LHCN-M2 (cell line): ENCODE measurements at places on chromosomes 2 and 18.

- no peak for DNase-seq
Observed at GRCh38 chr18:1499265-1499664, 594.6 kb downstream of the ADCYAP1 start.

GRCh38 chr2:169916623-169917022, 89.4 kb downstream of the UBR3 start:
- no peak for DNase-seq

DNA sequence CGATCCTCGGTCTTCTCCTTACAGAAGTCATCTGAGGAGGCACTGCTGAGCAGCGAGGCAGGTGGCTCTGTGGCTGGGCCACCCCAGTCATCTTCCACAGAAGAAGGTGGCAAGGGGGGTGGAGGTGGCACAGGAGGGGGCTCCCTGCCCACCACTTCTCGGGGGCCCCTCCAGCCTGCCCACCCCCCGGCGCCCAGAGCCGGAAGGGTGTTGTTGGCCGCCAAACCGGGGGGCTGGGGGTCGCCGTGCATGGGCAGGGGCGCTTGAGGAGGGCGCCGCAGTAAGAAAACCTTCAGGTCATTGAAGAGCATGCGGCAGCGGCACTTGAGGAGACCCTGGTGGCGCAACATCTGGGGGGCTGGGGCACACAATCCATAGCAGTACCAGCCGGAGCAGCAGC, 2.5 kb downstream of the MARCHF4 start:
- DNase-seq: no peak

- DNase-seq: peak; percentile 59
Observed at GRCh38 chr2:168136392-168136977, 110.9 kb downstream of the STK39 start.

GRCh38 chr2:136118819-136119716, 1.1 kb upstream of the CXCR4 start:
- DNase-seq: no peak

GRCh38 chr2:53840580-53840979, 19.2 kb downstream of the GPR75 start:
- DNase-seq: no peak

DNA sequence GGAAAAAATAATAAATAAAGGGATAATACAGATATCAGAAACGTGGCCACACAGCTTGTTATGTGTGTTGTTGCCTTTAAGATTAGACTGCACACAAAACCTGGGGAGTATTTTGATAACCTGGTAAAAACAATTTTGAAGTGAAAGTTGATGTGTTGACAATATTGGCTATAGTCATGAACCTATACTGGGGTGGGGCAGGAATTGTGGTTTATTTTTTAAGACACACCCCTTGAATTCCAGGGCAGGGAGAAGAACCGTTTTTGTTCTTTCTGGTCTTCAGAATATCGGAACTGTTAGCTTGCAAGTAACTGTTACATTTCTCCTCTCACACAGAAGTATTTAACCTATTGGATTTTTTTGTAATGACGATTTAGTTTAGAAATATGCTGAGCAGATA, 80.4 kb downstream of the LIMS1 start:
- DNase-seq: no peak

GRCh38 chr2:98568161-98568956, 40.0 kb downstream of the COA5 start:
- DNase-seq: peak; percentile 5

DNA sequence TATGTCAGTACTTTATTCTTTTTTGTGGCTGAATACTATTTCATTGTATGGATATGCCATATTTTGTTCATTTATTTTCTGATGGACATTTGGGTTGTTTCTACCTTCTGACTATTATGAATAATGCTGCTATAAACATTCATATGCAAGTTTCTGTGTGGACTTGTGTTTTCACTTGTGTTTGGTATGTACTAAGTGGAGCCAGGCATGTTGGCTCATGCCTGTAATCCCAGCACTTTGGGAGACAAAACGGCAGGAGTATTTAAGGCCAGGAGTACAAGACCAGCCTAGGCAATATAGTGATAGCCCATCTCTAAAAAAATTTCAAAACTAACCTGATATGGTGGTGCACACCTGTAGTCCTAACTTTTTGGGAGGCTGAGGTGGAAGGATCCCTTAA, 23.3 kb downstream of the MARCHF7 start:
- DNase-seq: no peak

DNA sequence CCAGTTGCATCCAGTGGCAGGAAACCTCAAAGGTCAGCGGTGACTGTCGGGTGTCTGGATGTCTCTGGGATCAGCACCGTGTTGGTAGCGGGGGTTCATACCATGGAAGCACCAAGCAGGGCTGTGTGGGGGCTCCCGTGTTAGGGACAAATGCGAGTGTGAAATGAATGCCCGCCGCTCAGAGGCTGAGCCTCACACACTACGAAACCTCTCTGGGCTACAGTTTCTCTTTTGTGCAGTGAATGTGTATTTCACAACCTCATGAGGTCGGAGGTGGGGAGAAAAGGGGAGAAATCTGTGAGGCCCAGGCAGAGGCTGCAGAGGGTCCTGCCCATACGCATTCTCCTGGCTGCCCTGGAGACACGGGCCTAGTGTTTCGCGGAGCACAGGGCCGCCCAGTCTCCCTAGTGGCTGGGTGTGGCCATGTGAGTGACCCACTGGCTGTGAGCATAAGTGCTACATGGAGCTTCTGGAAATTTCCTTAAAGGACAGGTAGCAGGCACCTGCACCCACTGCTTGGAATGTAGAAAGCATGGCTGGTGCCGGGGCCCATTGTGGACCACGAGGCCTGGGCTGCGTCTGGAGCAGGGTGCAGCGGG, 138.0 kb upstream of the GLI2 start:
- DNase-seq: no peak

- no peak for DNase-seq
Observed at GRCh38 chr2:70964133-70964532, 14.3 kb upstream of the ANKRD53 start.

DNA sequence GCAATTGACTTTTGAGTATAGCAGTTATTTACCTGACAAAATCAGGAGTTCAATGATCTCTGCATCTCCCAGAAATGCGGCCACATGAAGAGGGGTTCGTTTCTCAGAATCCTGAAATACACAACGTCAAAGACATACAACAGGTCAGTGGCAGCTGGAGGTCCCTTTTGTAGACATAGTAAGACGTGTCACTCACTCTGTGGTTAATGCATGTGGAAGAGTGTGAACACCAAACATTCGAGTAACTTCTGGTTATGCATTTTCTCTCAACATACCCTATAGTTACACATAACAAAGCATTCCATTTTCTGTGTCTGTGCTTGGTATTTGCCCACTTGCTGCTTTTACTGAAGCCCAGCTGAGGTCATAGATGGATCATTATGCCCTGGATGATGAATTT, 163.6 kb downstream of the ANKRD44 start:
- DNase-seq: no peak

GRCh38 chr2:147501968-147502367, 342.9 kb upstream of the ACVR2A start:
- no peak for DNase-seq

DNA sequence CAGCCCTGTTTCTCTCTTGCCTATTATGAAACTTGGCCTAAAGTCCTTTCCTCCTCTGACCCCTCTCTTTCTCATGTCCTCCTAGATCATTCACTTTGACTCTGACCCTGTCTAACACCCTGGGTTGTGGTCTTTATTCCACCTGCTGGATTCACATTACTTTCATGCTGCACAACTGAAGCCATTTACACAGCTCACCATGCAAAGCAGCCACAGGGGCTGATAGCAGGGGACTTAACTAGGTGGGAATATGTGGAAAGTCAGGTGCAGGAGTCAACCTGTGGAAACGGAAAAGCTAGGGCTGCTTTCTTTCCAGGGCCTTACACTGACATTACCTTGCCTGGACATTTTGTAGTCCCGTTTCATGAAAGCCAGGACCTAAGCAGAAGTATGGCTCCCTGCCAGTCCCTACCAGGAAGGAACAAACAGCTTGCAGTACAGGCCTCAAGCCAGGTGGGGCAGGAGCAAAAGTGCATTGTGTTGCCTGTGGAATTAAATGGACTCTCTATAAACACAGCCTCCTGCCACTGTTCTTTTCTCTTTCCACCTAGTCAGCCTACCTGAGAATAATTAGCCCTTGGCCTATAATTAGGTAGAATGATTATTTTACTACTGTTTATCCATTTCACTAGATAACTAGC, 11.8 kb downstream of the MAPRE3 start:
- DNase-seq: no peak

DNA sequence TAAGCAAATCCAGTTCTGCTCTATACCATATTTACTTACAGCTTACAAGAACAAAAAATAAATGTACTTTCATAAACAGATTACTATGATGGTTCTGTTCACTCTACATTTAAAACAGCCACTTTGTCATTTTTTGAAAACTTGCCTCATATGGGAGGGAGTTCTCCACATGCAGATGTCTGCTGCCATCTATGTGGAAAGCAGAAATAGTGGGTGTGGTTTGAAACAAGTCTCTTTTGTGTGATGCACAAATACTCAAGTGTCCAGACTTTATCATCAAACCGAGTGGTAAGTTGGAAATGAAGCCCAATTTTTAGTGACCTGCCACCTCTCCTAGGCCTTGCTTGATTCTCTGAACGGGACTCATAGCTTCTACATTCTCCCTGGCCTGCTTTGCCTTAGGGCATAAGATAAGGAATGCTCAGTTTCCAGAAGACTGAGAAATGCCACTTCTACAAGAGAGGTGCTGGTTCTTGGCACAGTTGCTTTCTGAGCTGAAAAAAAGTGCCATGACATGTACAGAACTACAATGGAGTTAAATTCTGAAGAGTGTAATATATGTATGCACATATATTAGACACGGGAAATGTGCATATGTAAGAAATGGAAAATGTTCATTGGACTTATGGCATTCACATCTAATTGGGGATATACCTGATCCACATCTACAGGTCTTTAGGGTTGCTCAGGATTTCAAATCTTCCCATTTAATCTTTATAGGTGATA, 221.0 kb downstream of the SLC8A1 start:
- DNase-seq: peak; percentile 57

DNA sequence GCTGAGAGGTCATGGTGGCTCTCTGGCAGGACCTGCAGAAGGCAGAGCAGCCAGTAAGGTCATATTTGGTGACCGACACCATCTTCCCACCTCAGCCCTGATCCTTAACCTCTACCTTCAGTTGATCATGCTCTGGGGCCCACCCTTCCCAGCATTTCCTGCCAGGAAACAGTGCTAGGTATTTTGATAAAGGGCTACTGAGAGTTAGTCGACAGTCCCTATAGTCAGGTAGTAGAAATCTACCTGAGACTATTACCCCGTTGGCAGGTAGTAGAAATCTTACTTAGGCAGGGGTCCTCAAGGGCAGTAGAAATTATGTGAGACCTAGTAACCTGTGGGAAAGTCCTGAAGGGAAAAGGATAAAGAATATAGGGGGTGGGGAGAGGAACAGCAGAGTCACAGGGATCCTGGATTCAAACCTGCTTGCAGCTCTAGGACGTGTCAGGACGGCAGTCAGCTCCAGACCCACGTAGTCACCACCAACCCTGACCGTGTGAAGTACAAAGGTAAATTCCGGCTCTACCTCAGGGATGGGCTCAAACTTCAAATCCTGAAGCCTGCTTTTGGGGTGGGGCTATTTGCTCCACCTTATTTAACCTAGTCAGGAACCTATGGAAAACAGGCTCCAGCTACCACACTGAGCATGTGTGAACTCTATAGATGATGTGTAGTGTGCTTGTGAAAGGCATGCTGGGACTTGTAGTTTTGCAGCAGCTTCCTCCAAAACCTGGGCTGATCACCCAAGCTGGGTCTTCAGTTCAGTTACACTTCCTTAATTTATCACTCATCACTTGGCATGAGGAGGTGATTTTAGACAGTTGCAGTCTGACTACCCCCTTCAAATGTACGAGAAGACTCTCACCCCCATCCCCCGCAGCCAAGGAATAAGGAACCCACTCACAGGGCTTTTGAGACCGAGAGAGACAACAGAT, at the start of gene DQX1:
DQX1 (minus strand) TSS at position 515 of the 932 bp plus-strand sequence; CDS start at position 13, 502 bp downstream.
- no peak for DNase-seq

GRCh38 chr18:42192251-42193248, 237.5 kb downstream of the PIK3C3 start:
- DNase-seq: peak; percentile 89

- no peak for DNase-seq
Observed at GRCh38 chr2:216133397-216133796, 24.2 kb downstream of the XRCC5 start.

DNA sequence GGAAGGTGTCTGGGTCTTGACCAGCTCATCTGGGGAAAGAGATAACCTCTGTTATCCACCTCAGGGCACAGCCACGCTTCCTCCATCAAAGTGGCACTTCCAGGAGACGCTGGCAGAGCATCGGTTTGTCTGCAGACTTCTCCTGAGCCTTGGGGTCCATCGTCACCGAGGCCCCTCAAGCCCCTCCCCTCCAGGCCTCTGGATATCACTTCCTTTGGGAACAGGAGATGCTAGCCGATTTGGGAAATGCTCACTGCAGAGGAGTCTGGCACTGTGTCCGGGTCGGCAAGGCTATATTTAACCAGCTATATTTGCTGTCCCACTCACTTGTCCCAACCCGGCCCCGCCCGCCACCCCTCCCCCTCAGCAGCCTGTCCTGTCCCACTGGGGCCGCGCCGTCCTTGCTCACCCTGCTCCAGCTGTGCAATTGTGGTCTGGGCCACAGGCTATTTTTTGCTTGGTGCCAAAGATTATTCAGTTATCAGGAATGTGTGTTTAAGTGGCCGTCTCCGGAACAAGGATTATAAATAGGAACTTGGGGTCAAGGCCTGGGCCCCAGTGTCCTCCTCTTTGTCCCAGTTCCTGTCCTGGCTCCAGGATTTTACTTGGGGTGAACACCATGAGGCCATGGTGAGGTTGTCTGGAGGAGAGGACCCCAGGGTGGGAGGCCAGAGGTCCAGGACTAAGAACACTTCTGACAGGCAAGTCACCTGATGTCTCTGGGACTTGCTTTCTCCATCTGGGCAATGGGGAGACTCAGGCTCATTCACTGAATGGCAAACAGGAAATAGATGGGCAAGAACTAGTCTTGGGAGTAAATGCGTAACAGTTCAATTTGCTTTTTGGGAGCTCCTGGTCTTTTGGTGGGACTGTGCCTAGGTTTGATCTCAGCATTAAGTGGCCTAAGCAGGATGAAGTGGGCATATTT, 263.6 kb downstream of the DYSF start:
- DNase-seq: peak; percentile 95

DNA sequence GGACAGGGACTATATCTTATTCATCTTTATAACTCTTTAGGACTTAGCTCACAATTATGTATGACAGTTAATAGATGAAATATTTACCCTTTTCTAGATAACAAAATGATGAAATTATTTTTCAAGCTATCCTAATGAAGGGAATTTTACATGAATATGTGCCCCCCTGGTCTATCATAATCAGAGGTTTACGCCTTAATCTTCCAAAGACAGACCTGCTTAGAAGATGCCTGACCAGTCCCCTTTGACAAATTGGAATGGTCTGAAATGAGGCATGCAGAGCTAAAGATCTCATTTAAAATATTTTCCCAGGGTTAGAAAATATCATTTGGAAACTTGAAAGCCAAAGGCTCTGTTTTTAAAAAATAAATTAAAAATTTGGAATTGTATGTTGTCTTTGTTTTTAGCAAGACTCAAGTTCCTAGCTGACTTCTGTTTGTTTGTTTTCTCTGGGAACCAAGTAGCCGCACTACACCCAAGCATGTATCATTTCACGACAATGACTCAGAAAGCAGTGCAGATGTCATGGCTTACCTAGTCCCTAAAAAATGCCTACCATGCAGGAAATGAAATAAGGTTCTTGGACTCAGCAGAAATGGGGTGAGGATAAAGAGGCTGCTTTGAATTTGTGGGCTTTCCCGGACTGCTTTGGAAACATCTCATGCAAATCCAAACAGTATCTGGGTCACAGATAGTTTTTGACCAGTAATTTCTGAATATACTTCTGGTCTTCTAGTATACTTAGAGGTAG, 162.1 kb downstream of the ZEB2 start:
- DNase-seq: peak; percentile 97

GRCh38 chr2:56288838-56289580, 105.2 kb downstream of the CCDC85A start:
- peak; percentile 7 for DNase-seq
